Endothelial cell (in vitro differentiated cells): ENCODE measurements at places on chromosomes 7 and 10. TPM values are rescaled to one million over a fixed set of nuclear protein-coding genes. Genes with fewer than 3 reads are reported as not detected.

DNA sequence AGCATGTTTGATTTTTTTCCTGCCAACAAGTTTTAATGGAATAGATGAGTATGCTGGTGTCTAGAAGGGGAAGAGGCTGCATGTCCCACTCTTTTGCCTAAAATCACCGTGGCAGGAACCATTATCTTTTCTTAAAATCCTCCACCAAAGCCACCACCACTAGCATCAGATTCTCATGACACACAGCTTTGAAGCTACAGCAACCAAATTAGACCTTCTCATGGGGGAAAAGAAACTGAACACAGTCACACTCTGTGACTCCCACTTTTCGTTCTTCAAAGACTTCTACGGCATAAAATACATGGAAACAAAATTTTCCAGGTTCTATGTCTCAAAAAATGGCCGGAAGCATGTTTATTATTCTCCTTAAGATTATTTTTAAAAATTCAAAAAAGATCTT, 81.8 kb downstream of the SGMS1 start:
- DNase-seq, result no peak

DNA sequence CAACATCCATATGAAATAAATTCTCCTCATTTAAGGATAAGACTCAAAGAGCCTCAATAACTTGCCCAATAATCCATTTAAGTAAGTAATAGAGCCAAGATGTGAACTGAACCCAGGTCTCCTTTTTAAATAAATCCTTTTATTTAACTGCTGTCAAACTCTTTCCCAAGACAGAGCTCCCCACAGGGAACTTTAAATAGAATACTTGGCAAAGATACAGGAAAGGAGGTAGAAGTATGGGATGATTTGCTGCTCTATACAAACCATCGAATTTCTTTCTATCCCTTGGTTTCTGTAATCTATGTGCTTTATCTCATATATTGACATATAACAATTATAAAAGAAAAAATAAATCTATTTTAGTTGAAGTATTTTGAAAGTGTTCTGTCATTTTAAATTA, 295.9 kb downstream of the CSTF2T start:
- no peak for DNase-seq

DNA sequence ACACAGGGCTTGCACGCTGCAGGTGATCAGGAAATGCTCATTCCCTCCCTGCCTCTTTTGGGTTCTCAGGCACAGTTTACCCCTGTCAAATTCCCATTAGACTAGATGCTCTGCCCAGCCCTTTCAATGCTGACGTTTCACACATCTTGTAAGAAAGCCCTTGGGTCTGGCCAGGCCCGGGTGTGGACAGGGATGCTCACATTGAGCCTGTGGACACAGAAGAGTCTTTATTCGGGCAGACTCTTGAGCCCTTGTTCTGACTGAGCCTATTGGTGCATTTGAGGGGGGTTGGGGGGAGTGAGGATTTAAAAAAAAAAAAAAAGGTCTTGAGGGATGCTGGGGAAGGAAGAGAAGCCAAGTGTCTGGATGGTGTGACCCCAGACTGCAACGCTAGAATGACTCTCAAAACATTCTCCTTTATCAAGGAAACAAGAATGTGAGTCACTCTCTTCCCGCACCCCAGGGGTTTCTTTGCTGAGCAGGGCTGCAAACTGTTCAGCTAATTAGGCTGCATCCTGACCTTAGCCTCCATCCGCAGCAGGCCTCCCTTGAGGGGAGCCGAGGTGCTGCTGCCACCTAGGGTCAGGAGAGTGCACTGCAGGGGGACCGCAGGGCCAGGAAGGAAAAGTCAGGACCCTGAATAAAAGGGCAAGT, 53.6 kb upstream of the TMEM72 start:
- DNase-seq, result peak; percentile 81

GRCh38 chr7:82528577-82529310, 85.2 kb upstream of the CACNA2D1 start:
- no peak for DNase-seq

DNA sequence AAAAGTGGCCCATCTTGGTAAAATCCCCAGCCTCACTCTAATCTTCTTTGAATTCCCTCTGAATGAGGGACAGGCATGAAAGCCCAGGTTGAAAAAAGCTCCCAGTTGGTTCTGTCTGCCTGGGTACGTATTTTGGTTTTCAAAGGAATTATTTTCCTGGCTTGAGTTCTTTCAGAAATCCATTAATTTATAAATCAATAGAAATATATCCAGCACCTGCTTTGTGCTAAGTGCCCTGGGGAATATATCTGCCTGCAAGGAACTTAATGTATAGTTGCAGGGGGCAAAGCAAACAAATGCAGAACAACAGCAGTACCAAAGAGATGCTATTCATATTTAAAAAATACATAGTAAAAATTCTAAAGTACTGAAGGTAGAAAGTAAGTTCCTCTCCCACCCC, 362.7 kb downstream of the REEP3 start:
- no peak for DNase-seq

- DNase-seq, result no peak
Observed at GRCh38 chr10:10792681-10793080, 225.0 kb upstream of the CELF2 start.

GRCh38 chr7:40701836-40702551, 567.2 kb downstream of the SUGCT start:
- DNase-seq, result no peak

GRCh38 chr10:68684413-68684812, 36.6 kb upstream of the CCAR1 start:
- no peak for DNase-seq

GRCh38 chr7:140122965-140123364, 53.8 kb downstream of the KDM7A start:
- no peak for DNase-seq

DNA sequence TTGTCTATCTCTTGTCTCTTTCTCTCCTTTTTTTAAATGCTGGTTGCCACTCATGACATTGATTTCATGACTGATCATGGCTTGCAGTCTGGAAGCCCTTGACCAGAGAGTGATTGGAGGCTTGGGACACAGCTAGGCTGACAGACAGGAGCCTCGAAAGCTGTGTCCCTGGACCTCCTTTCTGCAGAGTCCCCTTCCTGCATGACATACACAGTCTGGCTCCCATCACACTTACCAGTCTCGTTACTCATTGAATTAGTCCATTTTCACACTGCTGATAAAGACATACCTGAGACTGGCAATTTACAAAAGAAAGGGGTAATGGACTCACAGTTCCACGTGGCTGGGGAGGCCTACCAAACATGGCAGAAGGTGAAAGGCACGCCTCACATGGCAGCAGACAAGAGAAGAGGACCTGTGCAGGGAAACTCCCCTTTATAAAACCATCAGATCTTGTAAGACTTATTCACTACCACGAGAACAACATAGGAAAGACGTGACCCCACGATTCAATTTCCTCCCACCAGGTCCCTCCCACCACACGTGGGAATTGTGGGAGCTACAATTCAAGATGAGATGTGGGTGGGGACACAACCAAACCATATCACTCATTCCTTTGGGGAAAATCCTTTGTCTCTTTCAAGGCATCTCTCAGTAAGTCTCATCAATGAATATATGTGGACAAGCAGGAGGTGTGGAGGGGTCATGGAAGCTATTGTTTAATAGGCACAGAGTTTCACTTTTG, 102.3 kb downstream of the TBXAS1 start:
- DNase-seq, result no peak

- peak; percentile 66 for DNase-seq
Observed at GRCh38 chr10:17742918-17743317, 9.1 kb upstream of the TMEM236 start.

- DNase-seq, result no peak
Observed at GRCh38 chr10:24440817-24441797, 232.2 kb downstream of the KIAA1217 start.

DNA sequence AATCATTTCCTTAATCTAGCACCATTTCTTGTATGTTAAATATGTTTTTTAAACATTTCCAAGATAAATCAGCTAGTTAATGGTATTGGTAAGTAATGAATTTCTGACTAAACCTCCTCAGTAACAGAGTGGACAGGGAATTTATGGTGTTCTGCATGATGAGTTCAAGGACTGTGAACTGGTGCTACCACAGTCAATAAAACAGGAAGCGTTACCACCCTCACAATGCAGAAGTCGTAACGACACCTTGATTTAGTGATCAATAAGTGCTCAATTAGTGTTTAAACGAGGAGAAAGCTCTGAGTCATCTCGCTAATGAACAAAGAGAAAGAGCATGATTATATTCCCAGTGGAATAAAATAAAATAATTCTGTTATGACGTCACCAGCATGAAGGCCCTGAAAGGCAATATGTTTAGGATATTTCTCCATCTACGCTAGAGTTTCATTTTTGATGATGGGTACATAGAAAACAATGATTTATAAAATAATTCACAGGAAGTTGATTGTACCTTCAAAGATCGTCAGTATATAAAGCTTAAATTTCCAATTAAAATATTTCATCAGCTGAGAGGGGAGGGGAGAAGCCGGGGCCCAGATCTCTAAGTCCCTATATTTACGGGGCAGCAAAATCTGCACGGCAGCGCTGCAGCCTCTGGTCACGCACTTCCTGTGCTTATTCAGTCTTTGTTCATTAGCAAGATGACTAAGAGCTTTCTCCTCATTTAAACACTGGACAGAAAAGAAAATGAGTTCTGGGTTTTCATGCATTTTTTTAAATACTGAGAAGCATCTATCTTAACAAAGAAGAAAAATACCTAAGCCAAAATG, 400.5 kb downstream of the PTPRN2 start:
- no peak for DNase-seq

- DNase-seq, result no peak
Observed at GRCh38 chr7:151761231-151761630, 115.7 kb downstream of the PRKAG2 start.

DNA sequence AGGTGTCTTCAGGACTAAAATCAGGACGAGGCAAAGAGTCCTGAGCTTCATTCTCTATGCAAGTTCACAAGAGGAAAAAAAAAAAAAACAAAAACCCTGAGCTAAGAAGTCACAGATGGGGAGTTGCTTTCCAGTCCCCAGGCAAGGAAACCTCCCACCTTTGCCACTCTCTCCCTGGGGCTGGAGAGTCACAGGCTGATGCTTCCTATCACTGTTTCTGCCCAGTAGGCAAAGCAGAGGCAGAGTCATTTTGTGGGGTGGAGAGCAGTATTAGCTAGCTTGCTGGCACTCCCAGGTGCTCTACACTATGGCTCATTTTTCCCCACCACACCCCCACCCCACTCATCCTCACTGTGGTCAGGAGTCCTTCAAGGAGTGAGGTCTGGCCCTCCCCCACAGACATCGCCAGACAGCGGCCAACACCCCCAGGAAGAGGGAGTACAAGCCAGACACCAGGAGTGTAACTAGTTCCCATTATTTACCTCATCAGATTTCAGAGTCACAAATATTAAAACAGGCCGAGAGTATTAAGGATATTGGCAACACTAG, 34.6 kb upstream of the UNC5B start:
- no peak for DNase-seq

GRCh38 chr7:44307301-44307900, 18.0 kb downstream of the CAMK2B start:
- no peak for DNase-seq

GRCh38 chr10:66752714-66753113, 173.1 kb upstream of the LRRTM3 start:
- no peak for DNase-seq

GRCh38 chr7:101594790-101595189, 34.3 kb downstream of the MYL10 start:
- no peak for DNase-seq

DNA sequence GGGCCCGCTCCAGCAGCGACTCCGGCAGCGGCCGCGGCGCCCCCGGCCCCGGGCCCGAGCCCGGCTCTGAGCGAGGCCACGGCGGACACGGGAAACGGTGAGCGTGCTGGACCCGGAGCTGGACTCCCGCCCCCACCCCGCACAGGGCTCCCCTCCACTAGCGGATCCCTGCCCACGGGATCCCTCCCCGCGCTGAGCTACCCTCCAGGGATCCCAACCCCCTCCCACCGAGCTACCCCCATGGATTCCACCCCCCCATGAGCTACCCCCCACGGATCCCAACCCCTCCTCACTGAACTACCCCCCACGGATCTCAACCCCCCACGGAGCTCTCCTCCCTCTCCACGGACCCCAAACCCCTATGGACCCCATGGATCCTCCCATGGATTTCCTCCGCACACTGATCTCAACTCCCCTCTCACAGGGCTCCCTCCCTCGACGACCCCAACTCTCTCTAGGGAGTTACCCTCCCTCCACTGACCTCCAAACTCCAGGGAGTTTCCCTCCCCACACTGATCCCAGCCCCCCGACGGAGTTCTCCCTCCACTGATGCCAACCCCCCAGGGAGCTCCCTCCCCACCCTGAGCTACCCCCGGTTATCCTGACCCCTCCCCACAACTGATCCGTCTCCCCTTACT, 20.6 kb upstream of the HSPB1 start:
- no peak for DNase-seq

DNA sequence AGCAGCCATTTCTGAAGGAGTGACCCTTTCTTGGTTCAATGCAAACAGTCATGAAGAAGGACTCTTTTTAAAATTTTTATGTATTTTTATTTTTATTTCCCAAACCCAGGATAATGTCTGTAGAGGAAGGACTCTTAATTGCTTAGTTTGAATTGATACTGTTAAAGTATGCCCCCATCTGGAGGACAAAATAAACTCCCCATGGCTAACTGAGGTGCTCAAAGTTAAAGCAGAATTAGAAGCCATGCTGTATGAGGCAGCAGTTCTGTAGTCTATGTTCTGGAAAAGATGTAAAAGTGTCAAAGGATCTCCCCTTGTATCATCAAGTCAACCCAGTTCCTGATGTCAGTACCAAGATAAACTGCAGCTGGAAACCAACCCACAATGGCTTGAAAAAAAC, 617.9 kb upstream of the GRM3 start:
- DNase-seq, result no peak

The PAX2 gene
- 17.4 TPM for total RNA-seq

The DNAJB6 gene
- 155 TPM for total RNA-seq

The TPST1 gene
- total RNA-seq, result 17.7 TPM

The WASHC2C gene
- 95.2 TPM for total RNA-seq

The OR2A5 gene
- total RNA-seq, result not detected

The SLC26A3 gene
- total RNA-seq, result not detected

The RNF32 gene
- total RNA-seq, result 1.9 TPM
